HTR-8/SVneo (cell line): ENCODE measurements at places on chromosomes 2 and 18.

- no peak for DNase-seq
These were observed 136.4 kb upstream of the PIK3C3 start for GRCh38 chr18:41818381-41819355.

DNA sequence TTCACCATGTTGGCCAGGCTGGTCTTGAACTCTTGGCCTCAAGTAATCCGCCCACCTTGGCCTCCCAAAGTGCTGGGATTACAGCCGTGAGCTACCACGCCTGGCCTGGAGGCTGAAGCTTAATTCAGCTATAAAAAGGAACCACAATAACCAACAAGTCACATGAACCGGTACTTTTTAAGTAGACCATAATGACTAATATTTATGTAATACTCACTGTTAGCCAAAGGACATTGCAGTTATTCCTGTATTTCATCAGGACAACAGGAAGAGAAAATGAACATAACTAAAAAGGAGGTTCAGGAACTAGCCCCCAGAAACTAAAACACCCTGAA lies 49.0 kb upstream of the TMEM87B start:
- no peak for DNase-seq

DNA sequence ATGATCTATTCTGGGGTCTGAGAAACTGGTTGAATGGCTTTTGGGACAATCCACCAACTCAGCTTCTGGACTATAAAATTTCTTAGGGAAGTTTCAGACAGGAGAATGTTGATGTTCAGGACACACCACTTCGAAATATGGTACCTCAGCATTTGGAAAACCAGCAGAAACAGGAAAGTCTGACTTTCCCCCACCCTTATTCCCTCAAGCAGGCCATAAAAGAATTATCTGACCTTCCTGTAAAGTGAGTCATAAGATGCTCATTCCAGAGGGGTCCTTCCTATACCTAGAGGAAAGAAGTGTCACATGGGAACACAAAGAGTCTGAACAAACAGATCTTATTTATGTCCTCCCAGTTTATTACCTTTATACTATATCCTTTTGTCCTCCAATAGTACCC lies 415.0 kb downstream of the CPS1 start:
- DNase-seq, result no peak

DNA sequence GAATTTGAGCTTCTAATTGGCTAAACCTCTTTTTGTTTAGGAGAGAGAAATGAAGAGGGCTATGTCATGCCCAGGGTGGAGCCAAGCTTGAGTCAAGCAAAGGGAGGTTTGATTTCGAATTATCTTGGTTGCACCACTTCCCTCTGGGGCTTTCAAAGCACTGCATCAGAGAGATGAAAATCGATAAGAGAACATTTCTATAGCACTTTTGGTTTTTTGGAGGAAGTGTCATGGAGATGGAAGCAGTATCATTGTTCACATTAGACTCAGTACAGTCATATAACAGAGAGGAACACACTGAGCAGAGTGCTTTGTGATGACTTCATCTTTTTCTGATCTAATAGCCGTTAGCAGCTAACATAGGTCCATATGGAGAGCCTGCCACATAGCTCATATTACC lies 120.3 kb upstream of the UXS1 start:
- DNase-seq, result no peak

GRCh38 chr2:12688091-12688490 lies 28.6 kb upstream of the TRIB2 start:
- DNase-seq, result no peak

GRCh38 chr18:36668349-36668748 lies 160.5 kb downstream of the TPGS2 start:
- DNase-seq, result no peak

GRCh38 chr18:24601585-24601984 lies 141.1 kb downstream of the HRH4 start:
- no peak for DNase-seq

- no peak for DNase-seq
These were observed 1107.2 kb downstream of the DPP10 start for GRCh38 chr2:115549611-115550130.

DNA sequence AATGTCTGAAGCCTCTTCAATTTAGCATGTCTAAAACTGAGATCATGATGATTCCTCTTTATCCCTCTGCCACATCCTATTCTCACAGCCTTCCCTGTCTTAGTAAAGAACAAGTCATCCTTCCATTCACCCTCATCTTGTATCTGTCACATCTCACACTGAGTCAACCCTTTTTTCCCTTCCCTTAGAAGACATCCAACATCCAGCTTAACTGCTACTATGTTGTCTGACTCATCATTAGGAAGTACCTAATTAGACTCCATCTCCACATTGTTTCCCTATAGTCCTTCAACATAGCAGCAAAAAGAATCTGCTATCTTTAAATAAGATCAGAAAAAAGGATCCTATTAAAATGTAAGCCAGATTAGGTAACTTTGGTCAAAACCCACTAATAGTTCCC lies 85.2 kb upstream of the GRB14 start:
- DNase-seq, result peak; percentile 14

GRCh38 chr2:641872-642815 lies 35.1 kb downstream of the TMEM18 start:
- DNase-seq, result no peak

DNA sequence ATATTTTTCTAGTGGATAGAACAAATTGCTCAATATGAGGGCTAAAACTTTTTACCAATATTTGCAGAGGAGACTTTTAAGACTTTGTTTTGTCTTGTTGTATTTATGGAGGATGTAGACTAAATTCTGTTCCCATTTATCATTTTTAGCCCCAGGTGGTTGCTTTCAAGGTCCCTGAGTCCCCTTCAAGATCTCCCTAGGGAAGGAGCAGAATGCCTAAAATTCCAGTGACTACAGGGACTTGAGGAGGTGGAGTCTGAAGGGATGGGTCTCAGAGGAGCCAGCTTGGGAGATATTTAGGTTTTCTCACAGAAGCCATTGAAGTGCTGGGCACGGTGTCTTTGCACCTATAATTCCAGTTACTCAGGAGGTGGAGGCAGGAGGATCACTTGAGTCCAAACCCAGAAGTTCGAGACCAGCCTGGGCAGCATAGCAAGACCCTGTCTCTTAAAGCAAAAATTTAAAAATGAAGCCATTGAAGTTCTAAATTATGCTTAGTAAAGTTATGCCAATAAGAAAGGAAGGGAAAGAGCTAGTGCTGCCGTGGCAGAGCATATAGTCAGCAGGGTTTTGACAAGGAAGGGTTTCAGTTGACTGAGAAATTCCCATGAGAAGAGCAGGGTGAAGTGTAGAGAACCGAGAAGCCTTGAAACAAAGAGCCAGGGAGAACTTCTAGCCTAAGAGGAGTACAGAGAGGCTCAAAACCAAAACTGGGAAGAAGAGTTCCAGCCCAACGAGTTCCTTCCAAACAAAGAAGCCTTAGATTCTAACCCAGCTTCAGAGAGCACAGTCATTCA lies 43.4 kb downstream of the COMMD1 start:
- DNase-seq, result no peak

GRCh38 chr2:8628866-8629209 lies 53.0 kb upstream of the ID2 start:
- DNase-seq, result no peak

DNA sequence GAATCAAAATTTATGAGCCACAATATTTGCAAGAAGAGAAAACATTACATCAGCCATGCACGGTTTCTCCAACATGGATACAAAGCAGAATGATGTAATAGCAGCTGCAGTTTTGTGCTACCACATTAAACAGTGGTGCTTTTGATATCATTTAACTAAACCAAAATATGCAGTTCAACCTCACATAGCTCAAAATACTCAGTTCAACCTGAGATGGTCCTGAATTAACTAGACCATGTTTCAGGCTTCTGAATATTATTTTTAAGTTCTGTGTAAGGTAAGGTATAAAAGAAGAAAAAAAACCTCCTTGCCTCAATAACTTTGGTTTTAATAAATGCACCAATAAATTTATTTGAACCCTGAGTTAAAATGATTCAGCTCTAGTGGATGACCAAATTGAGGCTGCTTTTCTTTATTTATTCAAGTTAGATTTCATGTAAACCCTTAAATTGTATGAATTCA lies 18.8 kb upstream of the TSPYL6 start:
- no peak for DNase-seq

- no peak for DNase-seq
These were observed 131.2 kb downstream of the TMEM18 start for GRCh38 chr2:545711-546650.

GRCh38 chr18:6009756-6010155 lies 114.4 kb upstream of the TMEM200C start:
- DNase-seq, result no peak

- DNase-seq, result no peak
These were observed 95.8 kb downstream of the TMEM163 start for GRCh38 chr2:134623046-134623445.

GRCh38 chr2:231666171-231667095 lies 41.9 kb upstream of the PTMA start:
- peak; percentile 89 for DNase-seq

- no peak for DNase-seq
These were observed 596.0 kb downstream of the LRP1B start for GRCh38 chr2:141534666-141535362.

GRCh38 chr2:150591496-150592285 lies 104.2 kb upstream of the RND3 start:
- no peak for DNase-seq

GRCh38 chr2:99863903-99864270 lies 278.5 kb downstream of the AFF3 start:
- DNase-seq, result no peak

- DNase-seq, result no peak
These were observed 125.0 kb upstream of the DLX2 start for GRCh38 chr2:172227719-172228118.

DNA sequence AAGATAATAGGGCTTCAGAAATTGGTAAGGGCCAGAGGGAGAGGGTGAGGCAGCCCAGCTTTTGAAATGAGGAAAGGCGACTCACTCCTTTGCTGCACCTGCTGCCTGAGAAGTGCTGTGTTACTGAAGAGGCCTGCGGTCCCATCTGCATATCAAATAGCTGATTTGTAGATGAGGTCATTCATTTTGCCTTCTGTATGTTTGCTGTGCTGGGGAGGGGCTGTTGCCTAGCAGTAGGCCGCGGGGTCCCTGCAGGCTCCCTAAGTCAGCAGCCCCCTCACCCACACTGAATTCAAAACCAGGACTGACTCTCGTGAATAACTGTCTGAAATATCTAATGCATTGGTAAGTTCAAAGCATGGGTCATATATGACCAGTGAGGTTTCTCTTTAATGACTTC lies 377.2 kb downstream of the SOX11 start:
- no peak for DNase-seq

DNA sequence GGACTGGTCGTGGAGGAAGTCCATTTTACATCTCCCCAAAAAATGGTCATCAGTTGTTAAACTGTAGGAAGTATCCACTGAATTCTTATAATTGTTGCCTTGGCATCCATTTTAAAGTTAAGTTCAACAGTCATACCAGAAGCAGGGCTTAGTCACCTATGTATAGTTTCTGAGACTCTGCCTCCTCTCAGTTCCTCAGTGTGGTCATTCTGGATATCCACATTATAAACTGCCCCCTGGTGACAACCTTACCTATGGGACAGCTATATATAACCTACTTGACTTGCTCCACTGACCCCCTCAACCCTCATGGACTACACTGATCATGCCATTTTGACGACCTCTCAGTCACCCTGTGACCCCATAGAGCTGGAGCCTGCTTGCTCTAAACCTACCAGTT lies 617.0 kb downstream of the LRP1B start:
- no peak for DNase-seq

DNA sequence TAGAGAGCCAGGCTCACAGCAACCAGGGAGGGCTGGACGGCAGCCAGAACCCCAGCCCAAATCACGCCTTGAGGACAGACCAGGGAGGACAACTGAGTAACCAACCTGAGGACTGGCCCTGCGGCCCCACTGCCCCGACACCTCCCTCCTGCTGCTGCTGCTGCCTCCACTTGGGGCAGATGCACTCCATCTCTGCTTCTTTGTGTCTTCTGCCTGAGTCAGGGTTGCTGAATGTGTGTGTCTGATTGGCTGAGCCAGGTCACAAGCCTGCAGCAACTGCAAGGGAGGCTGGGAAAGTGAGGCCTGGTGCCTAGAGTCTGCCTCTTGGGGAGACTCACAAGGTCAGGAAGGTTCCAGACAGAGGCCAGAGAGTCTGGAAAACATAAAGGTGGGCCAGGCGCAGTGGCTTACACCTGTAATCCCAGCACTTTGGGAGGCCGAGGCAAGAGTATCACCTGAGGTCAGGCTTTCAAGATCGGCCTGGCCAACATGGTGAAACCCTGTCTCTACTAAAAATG lies 83.4 kb downstream of the ZFP36L2 start:
- no peak for DNase-seq

DNA sequence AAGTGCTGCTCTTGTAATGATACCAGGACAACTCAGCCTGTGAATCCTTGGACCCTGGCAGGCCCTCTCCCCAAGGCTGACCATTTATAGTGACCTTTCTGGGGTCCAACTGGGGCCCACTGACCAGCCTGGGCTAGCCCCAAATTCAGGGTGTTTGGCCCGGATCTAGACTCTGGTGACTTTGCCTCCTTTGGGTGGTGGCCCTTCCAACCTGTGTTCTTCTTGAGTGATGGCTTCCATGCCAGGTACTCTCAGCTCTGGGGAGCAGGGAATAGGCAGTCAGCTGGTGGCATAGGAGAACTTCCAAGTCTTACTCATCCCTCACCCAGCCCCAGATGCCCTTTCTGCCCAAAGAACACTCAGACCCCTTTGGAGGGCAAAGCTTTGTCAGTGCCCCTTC lies 10.3 kb downstream of the MYO7B start:
- DNase-seq, result no peak
